CD4-positive, alpha-beta memory T cell (primary cell): ENCODE measurements at places on chromosomes 2 and 18. TPM values are rescaled to one million over a fixed set of nuclear protein-coding genes. Genes with fewer than 3 reads are reported as not detected.

DNA sequence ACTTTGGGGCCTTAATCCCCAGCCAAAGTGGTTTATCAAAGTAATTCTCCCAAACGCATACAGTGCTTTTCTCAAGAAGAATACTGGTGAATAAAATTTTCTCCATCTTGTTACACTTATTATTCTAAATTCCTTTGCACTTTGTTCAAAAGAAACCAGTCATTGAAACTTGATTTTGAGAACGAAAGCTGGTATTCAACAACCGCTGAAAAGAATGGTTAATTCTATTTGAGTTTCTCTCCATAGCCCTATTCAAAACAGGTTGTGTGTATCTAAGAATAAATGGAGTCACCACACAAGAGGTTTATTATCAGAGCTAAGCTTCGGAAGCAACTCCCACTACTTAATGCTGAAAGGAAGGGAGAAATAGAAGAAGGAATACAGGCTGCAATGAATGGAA lies 117.7 kb downstream of the C1D start:
- no peak for DNase-seq

DNA sequence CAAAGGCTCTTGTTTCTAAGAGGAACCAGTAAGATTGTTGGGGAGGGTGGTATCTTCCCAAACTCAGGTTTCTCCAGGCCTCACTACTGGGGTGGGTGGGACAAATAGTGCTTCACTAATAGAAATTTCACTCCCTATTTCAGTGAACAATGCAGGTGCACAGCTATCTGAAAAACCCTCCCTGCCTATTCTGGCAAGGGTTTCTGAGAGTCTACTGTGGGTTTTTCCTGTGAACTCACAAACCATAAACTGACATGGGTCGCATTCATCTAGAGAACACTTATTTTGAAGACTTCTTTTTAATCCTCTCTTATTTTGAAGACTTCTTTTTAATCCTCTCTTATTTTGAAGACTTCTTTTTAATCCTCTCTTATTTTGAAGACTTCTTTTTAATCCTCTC lies 4.4 kb downstream of the IL36A start:
- DNase-seq = no peak

- no peak for DNase-seq
Measured at GRCh38 chr2:44944952-44945612, 3.6 kb downstream of the SIX3 start.

DNA sequence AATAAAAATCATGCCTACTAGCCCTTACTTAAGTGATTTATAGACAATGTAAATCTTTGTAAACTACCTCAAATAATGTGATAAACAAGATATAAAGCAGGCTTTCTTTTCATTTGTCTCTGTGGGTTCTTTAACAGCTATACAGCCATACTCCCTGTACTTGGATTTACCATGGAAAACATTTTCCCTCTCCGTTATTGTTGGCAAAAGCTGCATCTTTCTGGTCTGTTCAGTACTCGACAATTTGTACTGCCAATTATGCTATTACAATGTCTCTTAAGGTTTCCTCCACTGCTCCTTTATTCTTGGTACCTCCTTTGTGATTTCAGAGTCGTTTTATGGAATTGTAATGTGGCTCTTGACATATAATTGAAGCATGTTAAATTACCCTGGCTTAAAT lies 426.3 kb upstream of the PKDCC start:
- DNase-seq = no peak

DNA sequence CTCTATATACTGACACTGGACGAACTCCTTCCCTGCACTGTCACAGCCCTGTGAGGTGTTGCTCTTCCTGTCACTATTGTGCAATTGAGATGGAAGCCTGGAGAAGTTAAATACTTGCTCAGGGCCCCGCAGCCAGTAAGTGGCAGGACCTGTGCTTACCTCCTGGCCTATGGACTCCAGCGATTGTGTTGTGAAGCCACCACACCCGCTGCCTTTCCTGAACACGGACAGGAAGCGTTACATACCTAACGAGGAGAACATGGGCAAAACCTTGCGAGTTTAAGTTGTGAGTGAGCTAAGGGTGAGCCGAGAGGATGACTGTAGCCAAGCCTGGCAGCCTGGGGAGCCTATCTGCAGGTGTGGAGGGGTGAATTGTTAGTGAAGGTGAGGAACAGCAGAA lies 26.1 kb downstream of the RAB31 start:
- DNase-seq = no peak

Gene C2orf78
- total RNA-seq = not detected

Gene PAX3
- total RNA-seq = not detected
